ENCODE measurements at places on chromosomes 12 and 14. TPM values are rescaled to one million over a fixed set of nuclear protein-coding genes. Genes with fewer than 3 reads are reported as not detected.

The PZP gene
- total RNA-seq, result not detected

The LRTM2 gene
- not detected for total RNA-seq

The MAPKAPK5 gene
- 47.5 TPM for total RNA-seq

The ETNK1 gene
- total RNA-seq, result 62.1 TPM

The CCDC196 gene
- not detected for total RNA-seq

The CORO1C gene
- 90.8 TPM for total RNA-seq

The CIROP gene
- not detected for total RNA-seq

The EGLN3 gene
- 3.8 TPM for total RNA-seq

The HIGD1C gene
- total RNA-seq, result not detected

The SERPINA10 gene
- total RNA-seq, result not detected

The KRT6C gene
- not detected for total RNA-seq

The ASCL1 gene
- total RNA-seq, result not detected

The TAS2R50 gene
- 0.30 TPM for total RNA-seq

The SERPINA12 gene
- not detected for total RNA-seq

The FBXO21 gene
- total RNA-seq, result 22.8 TPM

The NANOG gene
- not detected for total RNA-seq

The CCDC197 gene
- 0.34 TPM for total RNA-seq

The FOXG1 gene
- total RNA-seq, result not detected

The PMEL gene
- total RNA-seq, result 1.2 TPM

The FGF6 gene
- total RNA-seq, result not detected

The FGF23 gene
- not detected for total RNA-seq

The NOVA1 gene
- 0.35 TPM for total RNA-seq

The WNT5B gene
- total RNA-seq, result not detected

The COX8C gene
- not detected for total RNA-seq

The CD4 gene
- total RNA-seq, result 206 TPM

The GPR65 gene
- total RNA-seq, result 14.0 TPM

The C1S gene
- 2.4 TPM for total RNA-seq

The PIWIL1 gene
- not detected for total RNA-seq

The EXOC3L4 gene
- total RNA-seq, result not detected

The RIPK3 gene
- 9.4 TPM for total RNA-seq

The KRT3 gene
- total RNA-seq, result not detected

The PKP2 gene
- 0.11 TPM for total RNA-seq

The IL31 gene
- 2.1 TPM for total RNA-seq

The C3AR1 gene
- total RNA-seq, result 0.57 TPM

The GPR68 gene
- total RNA-seq, result 11.2 TPM

The ANAPC7 gene
- total RNA-seq, result 63.6 TPM

The SYT1 gene
- not detected for total RNA-seq

The ORMDL2 gene
- 29.4 TPM for total RNA-seq

Measured in activated CD4-positive, alpha-beta T cell treated with anti-CD3 and anti-CD28 coated beads for 36 hours (primary cell).